T-helper 1 cell treated with Interleukin-12 subunit alpha and Interleukin-12 subunit beta and Interleukin-4 antibody, amounts not matched to agents 30 ng/mL and 1 ng/mL, for 36 hours (primary cell): ENCODE measurements at places on chromosomes 7 and 10. TPM values are rescaled to one million over a fixed set of nuclear protein-coding genes. Genes with fewer than 3 reads are reported as not detected.

The CDK14 gene
- 0.34 and 0.39 TPM in 2 replicates for total RNA-seq

The FGFR2 gene
- not detected in 2 replicates for total RNA-seq

The PNLIP gene
- total RNA-seq: not detected in 2 replicates

The LRRC18 gene
- not detected in 2 replicates for total RNA-seq

The CHN2 gene
- 0.29 and 0.74 TPM in 2 replicates for total RNA-seq

The SFRP4 gene
- not detected in 2 replicates for total RNA-seq

The CAMK2G gene
- total RNA-seq: 40.7 and 43.0 TPM in 2 replicates
